ENCODE measurements at places on chromosomes 2 and 18.

DNA sequence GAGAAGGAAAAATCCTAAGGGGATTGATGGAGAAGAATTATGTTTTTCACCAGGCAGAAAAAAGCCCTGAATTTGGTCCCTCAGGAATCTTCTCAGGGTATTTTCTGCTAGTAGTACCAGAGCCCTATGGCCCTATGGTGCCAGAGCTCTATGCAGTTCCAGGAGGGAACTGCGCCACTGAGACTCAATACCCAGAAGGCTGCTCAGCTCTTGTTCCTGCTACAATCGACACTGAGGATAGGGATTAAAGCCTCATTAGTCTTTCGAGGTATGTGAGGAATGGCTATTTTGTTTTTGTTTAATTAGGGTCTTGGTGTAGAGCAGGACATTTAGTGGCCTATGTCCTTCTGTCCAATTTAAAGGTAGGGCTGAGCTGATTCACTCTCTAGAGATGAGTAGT lies 21.7 kb upstream of the PPP3R1 start:
- DNase-seq, result no peak

- no peak for DNase-seq
These were observed 197.9 kb downstream of the CDCA7 start for GRCh38 chr2:173552531-173552930.

DNA sequence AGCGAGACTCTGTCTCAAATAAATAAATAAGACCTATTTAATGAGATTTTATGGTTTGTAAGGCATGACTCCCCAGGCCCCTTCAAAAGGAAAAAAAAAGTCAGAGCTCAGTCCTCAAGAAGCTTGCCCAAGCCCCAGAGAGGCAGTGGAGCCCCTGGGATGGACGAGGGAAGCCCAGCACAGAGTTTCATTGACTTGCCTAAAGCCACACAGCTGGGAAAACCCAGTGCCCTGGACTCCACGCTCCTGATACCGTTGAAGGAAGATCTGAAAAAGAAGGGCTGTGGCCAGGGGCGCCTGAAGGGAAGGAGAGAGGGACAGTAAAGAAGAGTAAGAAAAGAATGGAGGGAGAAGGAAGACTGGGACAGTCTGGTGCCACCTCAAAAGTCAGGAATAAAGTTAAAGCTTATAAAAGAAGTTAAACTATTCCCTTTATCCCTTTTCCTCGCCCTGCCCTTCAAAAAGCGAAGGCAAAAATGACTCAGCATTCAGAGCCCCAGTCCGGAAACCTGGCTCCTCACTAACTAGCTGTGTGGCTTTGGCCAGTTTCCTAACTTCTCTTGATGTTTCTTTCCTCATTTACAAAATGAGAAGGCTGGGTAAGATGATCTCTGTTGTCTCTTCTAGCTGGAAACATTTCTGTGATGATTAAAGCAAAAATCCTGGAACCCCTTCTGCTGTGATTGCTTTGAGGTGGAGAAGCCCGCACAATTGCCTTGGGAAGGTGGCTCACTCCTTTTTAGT lies 46.7 kb downstream of the LYPD1 start:
- DNase-seq, result no peak

GRCh38 chr2:234911271-234911670 lies 40.5 kb upstream of the SH3BP4 start:
- DNase-seq, result no peak

DNA sequence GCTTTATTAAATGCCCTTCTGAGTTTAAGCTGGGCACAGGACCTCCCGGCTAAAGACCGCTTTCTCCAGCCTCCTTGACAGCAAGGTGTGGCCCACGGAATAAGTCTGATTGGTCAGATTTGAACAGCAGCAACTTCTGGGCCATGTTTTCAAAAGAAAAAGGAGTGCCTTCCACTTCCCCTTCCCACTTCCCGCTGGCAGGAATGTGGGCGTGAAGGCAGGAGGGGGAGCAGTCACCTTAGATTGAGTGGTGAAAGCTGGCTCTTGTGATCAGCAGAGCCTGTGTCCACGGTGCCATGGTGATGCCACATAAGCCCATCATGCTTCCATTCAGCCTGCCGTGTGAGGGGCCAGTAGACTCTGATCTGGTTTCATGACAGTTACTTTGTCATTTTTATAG lies 136.6 kb upstream of the GLI2 start:
- no peak for DNase-seq

- no peak for DNase-seq
These were observed 1572.8 kb upstream of the PIK3C3 start for GRCh38 chr18:40382197-40382596.

DNA sequence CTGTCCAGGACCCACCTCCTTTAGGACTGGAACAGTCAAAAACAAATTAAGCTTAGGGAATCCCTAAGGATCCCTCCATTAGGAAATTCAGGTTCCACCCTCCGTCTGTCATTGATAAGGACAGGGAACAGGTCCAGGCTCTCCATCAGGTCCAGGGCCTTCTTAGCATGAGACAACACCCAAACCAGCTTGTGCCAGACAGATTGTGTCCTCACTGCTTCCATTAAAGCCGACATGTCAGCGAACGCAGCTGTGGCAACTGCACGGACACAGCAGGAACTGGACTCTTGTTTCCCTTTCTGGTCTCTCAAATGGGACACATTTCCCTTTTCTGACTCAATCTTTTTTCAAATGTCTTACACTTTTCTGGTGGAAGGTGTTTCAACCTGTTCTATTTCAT lies 81.4 kb downstream of the BCL11A start:
- no peak for DNase-seq

DNA sequence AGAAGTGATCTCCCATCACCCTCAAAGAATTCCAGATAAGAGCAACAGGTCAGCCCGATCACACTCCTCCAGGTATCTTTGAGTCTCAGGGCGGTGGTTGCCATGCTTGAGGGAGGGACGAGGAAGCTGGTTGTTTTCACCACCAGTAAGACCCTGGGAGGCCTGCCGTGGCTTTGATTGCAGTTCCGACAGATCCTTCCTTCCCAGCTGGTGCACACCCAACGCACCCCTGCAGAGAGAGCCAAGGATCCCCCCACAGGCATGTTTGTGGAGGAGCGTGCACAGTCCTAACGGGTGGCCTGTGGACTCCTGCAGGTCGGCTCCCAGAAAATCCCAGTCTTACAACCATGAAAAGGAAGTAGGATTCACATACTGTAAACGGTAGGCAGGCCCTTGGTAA lies 13.8 kb upstream of the ZNF236 start:
- no peak for DNase-seq

DNA sequence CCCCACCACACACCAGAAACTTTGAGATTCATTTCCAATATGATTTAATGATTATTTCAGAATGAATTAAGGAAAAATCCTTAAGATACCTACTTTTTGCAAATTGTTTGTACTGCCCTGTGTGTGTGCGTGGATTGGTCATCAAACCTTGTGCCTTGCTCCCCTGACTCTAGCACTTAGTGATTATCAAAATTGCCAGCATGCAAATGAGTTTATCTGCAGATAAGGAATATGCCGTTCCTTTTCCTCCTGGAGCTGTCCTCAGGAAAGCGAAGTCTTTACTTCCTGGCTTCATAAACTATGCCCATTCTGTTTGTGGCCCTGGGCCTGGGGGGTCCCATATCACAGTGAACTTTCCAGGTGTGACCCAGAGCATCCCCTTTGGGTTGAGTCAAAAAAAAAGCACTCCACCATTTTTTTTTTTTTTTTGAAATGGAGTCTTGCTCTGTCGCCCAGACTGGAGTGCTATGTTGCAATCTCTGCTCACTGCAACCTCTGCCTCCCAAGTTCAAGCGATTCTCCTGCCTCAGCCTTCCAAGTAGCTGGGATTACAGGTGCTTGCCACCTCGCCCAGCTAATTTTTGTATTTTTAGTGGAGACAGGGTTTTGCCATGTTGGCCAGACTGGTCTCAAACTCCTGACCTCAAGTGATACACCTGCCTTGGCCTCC lies 11.4 kb downstream of the CHMP1B start:
- DNase-seq, result no peak

GRCh38 chr18:77161383-77161782 lies 28.8 kb upstream of the MBP start:
- no peak for DNase-seq

- peak; percentile 62 for DNase-seq
These were observed 512.9 kb upstream of the ACVR2A start for GRCh38 chr2:147331790-147332419.

DNA sequence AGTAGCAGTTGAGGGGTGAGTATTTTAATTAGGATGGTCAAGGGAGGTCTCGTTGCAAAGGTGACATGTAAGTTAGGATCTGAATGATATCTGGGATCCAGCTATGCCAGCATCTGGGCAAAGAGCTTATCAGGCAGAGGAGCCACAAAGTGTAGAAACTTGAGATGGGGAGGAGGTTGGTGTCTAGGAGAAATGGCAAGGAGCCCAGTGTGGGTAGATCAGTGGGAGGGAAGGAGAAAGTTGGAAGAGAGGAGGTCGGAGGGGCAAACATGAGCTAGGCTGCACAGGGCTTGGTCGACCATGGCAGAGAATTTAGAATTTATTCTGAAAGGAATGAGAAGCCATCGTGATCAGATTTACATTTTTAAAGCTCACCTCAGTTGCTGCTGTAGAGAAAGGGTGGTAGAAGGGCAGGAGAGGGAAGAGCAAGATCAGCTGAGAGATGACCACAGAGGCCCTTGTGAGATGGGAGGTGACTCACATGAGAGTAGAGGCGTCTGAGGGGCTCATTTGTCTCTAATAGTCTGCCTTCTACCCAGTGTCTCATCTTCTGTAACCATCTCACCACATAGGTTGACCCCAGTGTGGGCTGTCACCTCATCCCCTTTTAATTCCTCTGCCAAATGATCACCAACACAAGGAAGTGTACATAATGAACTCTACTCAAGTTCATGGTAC lies 170.0 kb downstream of the ETAA1 start:
- DNase-seq, result no peak

DNA sequence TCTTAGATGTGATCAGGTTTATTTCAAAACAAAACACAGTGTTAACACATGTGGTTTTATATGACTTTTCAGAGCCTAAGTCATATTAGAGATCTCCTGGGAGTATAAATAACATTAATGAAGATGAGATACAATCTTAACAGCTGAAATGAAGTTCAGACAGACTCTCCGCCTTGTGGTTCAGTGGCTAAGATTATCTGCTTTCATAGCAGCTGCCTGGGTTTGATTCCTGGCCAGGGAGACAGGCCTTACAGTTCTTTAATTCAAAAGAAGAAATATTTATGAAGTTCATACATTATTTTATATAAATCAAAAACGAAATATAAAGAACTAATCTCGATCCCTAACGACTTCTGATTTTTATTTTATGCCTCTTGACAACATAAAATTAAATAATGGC lies 35.2 kb upstream of the TTC32 start:
- no peak for DNase-seq

DNA sequence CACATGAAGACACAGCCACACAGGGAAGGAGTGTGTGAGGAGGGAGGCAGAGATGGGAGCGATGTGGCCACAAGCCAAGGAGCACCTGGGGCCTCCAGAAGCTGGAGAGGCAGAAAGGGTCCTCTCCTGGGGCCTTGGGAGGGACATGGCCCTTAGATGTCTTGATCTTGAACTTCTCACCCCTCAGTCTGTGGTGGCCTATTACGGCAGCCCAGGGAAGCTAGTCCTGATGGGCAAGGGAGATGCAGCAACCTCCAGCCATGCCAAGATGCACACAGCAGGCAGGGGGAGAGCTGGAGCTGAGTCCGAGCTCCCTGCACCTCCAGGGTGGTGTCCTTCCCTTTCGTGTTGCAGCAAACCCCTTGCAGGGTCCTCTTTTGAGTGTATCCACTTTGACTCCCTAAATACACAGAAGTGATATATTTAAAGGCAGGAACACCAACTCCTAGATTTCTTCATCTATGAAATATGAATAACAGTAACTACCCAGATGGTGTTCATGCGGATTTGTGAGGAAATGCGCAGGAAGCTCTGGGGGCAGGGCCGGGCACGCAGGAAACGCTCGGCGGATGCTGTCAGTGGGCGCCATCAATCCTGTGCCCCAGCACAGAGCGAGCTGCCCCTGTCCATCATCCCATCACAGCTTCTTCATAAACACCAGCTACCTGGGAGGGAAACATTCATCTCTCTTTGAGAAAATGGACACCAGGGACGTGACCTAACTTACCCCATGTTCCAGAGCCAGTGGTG lies 230.4 kb upstream of the MYT1L start:
- no peak for DNase-seq

GRCh38 chr2:217946051-217946450 lies 56.7 kb downstream of the TNS1 start:
- no peak for DNase-seq

DNA sequence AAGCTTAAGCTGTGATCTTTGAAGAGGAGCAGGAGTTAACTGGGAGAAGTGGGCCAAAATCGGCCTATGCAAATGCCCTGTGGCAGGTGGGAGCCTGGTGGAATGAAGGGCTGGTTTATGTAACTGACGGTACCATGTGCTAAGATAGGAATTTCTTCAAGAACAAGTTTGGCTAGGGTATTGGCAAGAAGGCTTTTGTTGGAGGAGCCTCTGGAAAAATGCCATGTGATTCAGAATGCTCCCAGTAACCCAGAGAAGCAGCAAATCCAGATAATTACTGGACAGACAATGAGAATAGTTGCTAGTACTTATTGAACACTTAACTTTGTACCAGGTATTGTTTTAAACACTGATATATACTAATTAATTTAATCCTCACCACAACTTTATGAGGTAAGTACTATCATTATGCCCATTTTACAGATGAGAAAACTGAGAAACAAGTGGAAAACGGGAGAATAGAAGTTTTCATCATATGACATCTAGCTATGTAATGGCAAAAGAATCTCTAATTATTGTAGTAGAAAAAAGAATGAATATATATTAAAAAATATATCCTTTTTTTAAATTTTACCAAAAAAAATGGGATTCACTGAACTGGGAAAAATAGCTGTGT lies 9.1 kb upstream of the FAM124B start:
- DNase-seq, result no peak

DNA sequence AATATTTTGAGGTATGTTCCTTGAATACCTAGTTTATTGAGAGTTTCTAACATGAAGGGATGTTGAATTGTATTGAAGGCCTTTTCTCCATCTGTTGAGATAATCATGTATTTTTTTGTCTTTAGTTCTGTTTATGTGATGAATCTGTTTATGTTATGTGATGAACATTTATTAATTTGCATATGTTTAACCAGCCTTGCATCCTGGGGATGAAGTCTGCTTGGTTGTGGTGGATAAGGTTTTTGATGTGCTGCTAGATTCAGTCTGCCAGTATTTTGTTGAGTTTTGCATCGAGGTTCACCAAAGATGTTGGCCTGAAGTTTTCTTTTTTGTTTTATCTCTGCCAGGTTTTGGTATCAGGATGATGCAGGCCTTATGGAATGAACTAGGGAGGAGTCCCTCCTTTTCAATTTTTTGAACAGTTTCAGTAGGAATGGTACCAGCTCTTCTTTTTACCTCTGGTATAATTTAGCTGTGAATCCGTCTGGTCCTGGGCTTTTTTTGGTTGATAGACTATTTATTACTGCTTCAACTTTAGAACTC lies 71.9 kb downstream of the EPC2 start:
- no peak for DNase-seq

DNA sequence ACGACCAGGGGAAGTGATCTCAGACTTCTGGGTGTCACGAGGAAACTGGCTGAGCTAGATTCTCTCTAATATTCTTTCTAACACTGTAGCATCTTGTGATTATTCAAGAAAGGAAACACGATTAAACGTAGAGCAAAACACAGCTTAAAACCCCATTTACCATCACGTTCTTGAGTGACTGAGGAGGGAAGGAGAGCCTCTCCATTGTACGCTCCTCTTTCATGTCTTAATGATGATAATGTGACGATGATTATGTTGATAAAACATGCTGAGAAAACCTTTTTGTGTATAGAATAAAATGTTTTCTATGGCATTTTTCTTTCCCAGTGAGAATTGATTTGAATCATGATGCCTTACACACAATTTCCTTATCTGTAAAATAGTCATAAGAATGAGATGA lies 705.6 kb upstream of the ID2 start:
- DNase-seq, result no peak

- no peak for DNase-seq
These were observed 221.5 kb upstream of the NCKAP5 start for GRCh38 chr2:133789743-133790142.

Data from CD4-positive, alpha-beta T cell treated with Interleukin-4 for 4 hours (primary cell).